CD4-positive, alpha-beta T cell treated with Interleukin-6 at 100 ng/mL for 8 hours (primary cell): ENCODE measurements at places on chromosomes 1 and 21.

GRCh38 chr21:34352556-34352955, 11.2 kb upstream of the KCNE2 start:
- DNase-seq, result no peak

- DNase-seq, result no peak
Measured at GRCh38 chr1:112504001-112504660, 4.6 kb upstream of the WNT2B start.

DNA sequence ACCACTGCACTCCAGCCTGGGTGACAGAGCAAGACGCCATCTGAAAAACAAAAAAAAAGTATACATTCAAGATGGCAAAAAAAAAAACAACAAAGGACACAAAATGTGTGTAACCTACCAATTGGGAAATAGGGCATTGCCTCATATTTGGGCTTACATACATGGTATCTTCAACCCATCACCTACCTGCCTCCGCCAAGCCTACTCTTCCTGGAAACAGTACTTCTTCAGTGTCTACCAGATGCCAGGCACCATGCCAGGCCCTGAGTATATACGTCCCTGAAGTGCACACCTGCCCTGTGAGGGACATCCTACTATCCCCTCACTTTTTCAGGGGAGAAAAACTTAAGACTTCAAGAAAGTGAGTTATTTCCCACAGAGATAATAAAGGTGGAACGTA, 160.2 kb downstream of the TOMM20 start:
- DNase-seq, result no peak

DNA sequence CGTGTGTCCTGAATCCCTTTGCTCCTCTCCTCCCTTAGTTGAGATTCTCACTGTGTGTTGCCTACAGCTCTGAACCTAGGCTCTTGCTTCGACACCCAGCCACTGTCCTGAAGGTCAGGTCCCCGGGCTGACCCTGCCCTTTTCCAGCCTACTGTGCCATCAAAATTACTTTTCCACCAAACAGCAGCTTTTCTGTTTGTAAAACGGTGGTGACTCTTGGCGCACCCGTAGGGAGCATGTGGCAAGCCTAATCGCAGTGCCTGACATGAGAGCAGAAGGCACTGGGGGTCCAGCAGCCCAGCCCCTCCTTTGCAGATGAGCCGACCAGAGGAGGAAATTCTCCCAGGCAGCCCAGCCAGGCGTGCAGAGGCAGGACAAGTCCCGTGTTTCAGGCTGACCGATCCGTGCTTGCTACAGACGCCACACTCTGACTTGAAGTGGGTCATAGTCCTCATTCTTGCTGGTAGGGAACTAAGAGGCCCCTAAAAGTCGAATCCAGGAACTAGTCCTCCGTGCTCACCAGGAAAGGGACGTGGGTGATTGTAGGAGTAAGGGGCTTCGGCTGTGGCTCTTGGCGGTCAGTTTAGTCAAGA, 6.8 kb downstream of the GPR137B start:
- DNase-seq, result no peak

DNA sequence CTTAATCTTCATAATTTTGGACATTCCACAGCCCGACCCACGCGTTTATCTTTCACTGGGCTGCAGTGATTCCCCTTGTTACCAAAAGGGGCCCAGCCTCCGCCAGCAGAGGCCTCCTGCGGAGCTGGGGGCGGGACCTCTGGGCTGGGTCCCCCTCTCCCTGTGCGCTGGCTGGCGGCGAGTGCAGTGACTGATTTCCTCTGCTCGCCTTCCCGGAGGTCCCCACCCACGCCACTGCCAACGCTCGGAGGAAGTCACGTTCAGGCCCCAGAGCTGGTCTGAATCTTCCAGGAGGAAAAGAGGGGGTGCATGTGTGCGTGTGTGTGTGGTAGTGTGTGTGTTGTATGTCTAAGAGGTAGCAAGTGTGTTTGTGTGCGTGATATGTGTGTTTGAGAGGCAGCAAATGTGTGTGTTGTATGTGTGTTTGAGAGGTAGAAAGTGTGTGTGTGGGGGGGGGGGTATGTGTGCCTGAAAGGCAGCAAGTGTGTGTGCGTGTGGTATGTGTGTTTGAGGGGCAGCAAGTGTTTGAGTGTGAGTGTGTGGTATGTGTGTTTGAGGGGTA, 35.0 kb upstream of the JAK1 start:
- DNase-seq, result peak; percentile 70

- no peak for DNase-seq
Measured at GRCh38 chr1:176843352-176844297, 320.9 kb downstream of the ASTN1 start.

- no peak for DNase-seq
Measured at GRCh38 chr1:156956333-156956732, 35.9 kb downstream of the LRRC71 start.

GRCh38 chr1:216958569-216958968, 235.3 kb upstream of the ESRRG start:
- no peak for DNase-seq

DNA sequence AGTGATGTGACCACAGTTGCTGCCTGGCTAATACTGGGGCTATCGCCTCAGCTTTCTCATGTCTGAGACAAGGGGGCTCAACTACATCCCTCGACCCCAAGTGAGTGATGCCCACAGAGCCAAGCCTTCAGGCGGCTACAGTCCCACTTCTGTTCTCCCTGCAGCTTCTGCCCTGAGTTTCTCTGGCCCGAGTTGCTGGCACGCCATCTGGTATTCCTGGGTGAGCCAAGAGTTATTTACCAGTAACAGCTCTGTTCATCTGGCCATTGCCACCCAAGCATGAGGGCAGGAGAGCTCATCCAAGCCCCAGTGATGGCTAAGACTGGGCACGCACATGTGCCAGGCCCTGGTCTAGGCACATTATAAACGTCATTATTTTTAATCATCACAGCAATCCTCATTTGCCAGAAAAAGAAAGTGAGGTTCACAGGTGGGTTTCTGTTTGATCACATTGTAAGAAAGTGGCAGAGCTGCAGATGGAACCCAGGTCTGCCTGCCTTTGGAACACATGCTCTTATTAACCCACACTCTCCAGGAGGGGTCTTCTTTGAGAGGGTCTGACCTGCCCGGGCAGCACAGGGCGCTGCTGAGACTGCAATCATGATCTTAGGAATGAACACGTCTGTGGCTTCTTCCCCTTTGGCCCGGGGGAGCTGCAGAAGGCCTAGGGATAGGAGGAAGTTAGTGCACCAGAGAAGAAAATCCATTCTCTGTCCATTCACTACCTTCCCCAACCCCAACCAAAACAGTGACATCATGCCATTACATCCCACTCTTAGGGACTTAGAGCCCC, 27.5 kb downstream of the KCND3 start:
- DNase-seq, result no peak

DNA sequence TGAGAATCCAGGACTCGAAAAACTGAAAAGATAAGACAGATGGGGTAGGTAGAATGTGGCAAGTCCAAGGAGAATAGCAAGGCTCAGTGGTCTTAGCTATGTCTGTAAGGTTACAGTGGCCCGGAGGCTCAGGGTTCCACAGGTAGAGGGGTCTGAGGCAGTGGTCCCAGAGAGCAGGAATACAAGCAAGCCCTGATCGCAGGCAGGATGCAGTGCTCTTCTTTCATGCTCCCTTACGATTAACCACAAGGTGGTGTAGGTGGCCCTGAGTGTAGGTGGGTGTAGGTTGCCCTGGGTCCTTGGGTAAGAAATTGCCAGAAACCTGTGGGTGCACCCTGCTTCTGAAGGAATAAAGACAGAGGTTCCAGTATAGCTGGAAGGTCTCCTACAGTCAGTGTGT, 99.1 kb upstream of the RAB3GAP2 start:
- no peak for DNase-seq

GRCh38 chr1:247212012-247212411, 40.2 kb upstream of the ZNF124 start:
- DNase-seq, result no peak

- DNase-seq, result no peak
Measured at GRCh38 chr1:183205196-183205781, 19.2 kb downstream of the LAMC2 start.

GRCh38 chr1:116988248-116988647, 13.3 kb upstream of the CD101 start:
- DNase-seq, result no peak

DNA sequence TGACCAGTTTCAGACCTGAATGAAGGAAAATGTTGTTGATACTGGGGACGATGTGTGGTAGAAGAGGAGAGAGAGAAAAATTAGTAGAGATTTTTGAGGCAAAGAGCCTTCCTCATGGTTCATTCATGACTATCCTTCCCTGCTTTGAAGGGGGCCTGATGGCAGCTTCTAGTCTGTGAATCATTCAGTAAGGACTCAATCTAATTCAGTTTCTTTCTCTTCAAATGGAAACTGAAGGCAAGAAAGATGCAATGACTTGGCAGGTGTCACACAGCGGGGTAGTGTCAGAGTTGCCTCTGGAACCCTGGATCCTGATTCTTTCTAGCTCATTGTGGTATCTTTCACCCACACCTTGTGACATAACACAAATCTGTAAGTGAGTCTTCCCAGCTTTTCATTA, 14.9 kb upstream of the CD5L start:
- no peak for DNase-seq

- DNase-seq, result no peak
Measured at GRCh38 chr21:36945496-36946138, 20.9 kb downstream of the HLCS start.

GRCh38 chr1:233107130-233107660, 156.8 kb downstream of the NTPCR start:
- no peak for DNase-seq

DNA sequence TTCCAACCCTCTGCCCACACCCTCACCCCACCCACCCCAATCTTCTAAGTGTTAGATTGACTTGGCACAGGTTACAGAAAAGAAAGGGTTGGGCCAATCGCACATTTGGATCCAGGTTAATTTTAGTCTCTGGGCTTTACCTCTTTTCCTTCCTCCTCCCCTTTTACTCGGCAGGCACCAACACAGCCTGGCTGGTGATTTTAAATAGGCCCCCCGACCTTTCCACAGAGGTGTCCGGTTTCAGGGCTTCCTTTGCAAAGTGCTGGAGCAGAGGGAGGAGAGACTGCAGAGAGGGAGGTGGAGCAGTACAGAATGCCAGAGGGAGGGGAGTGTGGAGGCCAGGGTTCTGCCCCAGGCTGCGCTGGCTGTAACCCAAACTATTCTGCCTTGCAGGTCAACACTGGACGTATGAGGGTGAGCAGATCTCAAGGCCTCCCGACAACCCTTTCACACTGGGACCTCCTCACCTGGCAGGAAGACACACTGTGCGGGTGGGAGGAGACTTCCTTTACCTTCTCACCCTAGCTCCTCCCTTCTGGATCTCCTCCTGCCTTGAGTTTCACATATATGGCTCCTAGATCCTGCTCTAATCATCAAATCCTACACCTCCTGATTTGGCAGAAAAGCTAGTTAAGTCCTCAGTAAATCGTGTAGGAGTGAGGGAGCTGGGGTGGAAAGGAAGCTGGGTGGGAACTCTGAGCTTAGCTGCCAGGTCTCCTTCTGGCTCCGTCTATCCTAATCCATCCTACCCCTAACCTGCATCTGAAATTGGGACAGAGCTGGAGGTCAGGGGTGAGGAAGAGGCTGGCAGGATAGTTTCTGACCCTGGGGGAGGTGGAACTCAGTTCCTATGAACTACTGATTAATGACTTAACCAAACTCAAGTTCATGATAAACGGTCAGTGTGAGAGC, 2.4 kb downstream of the CA14 start:
- DNase-seq, result no peak

GRCh38 chr1:43565600-43566360, 35.1 kb downstream of the PTPRF start:
- peak; percentile 26 for DNase-seq

DNA sequence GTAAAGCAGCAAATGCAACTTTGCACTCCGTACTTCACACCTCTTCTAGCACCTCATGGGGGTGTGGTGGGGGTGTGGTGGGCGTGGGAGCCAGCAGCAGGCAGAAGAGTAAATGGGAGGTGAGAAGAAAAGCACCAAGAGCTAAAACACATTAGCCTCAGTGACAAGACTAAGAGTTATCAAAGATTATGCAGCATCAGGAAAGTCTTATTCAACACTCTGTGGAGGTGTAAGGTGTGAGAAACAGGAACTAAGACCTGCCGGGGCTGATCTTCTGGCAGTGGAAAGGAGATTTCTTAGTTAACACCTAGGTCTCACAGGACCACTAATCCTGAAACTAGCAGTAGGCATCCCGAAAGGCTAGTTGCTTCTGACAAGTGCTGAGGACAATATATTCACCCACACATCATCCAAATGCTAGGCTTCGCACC, 9.9 kb downstream of the TGFBR3 start:
- DNase-seq, result no peak

GRCh38 chr1:199010492-199010891, 371.7 kb downstream of the PTPRC start:
- no peak for DNase-seq

- peak; percentile 21 for DNase-seq
Measured at GRCh38 chr1:228141226-228142044, 1.4 kb downstream of the GUK1 start.
